ENCODE measurements at places on chromosomes 16 and 17.
A peak's percentile ranks its signal among the peaks of the same experiment; 100 is the strongest.

GRCh38 chr17:37111329-37111728, 162.6 kb downstream of the AATF start:
- DNase-seq: no peak

GRCh38 chr16:20310421-20311395, 16.6 kb downstream of the GP2 start:
- no peak for DNase-seq

GRCh38 chr17:70271200-70271599, 101.9 kb downstream of the KCNJ2 start:
- DNase-seq: no peak

- DNase-seq: no peak
Measured at GRCh38 chr16:51302042-51302441, 151.0 kb upstream of the SALL1 start.

DNA sequence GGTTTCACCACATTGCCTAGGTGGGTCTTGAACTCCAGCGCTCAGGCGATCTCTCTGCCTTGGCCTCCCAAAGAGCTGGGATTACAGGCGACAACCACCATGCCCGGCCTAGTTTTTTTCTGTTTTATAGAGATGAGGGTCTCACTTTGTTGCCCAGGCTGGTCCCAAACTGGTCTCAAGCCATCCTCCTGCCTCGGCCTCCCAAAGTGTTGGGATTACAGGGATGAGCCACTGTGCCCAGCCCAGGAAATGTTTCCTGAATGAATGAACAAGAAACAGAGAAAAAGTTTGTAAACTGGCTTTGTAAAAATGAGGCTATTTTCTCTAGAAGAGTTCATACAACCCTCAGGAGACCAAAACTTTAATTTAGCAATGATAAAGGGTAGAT, 68.0 kb downstream of the WWP2 start:
- DNase-seq: no peak

- DNase-seq: no peak
Measured at GRCh38 chr16:79991969-79992368, 391.4 kb upstream of the MAF start.

- peak; percentile 1 for DNase-seq
Measured at GRCh38 chr16:734981-735881, 5.6 kb downstream of the CIAO3 start.

DNA sequence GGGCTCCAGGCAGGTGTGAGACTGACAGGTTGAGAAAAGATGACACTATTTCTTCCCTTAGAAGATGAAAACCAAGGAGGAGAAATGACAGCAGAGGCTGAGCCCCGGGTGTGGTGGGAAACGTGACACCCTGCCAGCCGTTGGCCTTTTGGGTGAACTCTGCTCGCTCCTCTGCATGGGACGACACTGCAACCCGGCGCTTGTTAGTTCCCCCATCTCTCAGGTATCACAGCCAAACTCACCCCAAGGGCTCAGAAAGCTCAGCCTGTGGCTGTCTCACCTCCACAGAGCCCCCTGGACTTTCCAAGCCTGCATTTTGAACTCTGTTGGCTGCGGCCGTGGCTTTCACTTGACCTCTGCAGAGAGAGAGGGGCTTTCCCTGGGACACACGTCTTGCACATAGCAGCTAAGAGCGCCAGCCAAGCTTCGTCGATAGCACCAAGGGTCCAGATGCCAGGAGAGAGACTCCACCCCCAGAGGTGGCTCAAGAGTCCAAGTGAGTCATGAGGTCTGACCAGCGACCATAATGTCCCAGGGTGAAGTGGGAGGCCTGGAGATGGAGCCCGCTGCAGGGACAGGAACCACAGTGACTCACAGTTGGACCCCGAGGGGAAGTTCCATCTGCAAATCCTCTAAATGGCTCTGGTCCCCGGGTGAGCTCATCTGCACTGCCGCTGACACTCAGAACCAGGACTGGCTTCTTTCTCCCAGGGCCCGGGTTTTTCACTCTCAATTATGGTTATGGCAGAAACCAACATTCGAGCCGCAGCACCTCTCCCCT, 301.9 kb downstream of the SOX9 start:
- no peak for DNase-seq

GRCh38 chr16:84979516-84979915, 31.8 kb downstream of the ZDHHC7 start:
- no peak for DNase-seq

DNA sequence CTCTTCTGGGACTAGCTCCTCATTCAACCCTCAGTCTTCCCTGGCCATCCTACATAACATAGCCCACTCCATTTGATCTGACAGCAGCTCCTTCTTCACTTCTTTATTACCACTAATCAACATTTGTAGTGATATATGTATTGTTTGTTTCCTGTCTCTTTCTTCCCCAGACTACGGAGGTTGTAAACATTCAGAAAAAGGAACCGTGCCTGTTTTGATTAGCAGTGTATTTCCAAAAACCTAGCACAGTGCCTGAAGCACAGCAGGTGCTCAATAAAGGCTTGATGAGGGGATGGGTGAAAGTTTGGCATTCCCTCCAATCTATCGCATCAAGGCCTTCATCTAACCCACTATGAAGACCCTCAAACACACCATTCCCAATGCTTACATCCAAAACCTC, 150.8 kb downstream of the XYLT1 start:
- no peak for DNase-seq

GRCh38 chr17:80253631-80254395, 6.8 kb upstream of the RNF213 start:
- no peak for DNase-seq

GRCh38 chr17:51796026-51796425, 362.5 kb downstream of the CA10 start:
- DNase-seq: no peak

GRCh38 chr17:17401271-17401781, 75.5 kb upstream of the MED9 start:
- no peak for DNase-seq

- DNase-seq: no peak
Measured at GRCh38 chr17:83196024-83196365, 116.6 kb downstream of the METRNL start.

- DNase-seq: no peak
Measured at GRCh38 chr17:68089881-68090280, 54.3 kb downstream of the KPNA2 start.

- DNase-seq: no peak
Measured at GRCh38 chr17:57210224-57210553, 46.1 kb upstream of the MSI2 start.

DNA sequence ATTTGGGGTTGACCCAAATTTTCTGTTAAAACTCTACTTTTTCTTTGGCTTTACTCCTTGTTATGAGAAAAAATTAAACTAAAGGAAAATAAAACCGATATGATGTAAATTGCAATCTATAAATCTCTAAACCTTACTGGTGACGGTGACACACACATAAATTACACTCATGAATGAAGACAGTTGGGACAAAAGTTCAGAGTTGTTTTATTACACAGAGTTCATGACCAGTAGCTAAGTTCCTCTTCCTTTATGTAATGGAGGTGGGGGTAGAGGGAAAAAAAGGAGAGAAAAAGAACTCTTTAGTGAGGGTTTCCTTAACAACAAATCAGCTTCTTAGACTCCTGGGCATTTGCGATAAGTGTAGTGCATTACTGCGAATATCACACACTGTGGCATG, 220.7 kb downstream of the KCNJ2 start:
- no peak for DNase-seq

GRCh38 chr17:60173304-60173819, 23.6 kb downstream of the CA4 start:
- DNase-seq: no peak

DNA sequence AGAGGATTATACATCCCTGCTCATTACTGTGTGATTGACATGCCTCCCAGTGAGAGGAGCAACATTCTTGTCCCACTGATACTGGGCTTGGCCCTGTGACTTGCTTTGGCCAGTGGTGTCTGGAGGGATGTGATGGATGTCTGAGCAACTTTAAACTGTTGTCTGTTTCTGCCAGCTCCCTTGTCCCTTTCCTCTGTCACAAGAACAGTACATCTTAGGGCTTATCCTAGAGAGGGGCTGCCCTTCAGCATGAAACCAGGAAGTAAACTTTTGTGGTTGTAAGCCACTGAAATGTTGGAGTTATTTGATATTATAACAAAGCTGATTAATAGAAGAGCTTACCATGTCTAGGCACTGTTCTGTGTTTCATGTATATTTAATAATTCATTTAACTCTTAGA, 82.9 kb upstream of the GPRC5B start:
- DNase-seq: no peak

DNA sequence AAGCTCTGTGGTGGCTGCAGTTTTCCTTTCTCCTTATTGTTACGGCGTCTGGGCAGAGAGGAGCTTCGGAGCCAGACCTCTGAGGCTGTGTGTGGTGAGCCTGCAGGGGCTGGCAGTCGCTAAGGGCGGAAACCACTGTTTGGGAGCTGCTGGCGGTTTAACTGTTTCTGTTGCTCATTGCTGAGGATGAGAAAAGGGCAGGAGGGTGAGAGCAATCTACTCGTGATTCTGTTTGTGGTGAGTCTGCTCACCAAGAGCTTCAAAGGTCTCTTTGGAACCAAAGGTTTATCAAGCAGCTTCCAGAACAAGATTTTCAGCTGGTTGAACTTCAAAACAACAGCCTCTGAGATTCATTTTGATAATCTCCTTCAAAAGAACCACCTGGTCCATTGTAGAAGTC, 143.9 kb downstream of the ANKFN1 start:
- DNase-seq: no peak

- no peak for DNase-seq
Measured at GRCh38 chr16:17748044-17748719, 277.4 kb upstream of the XYLT1 start.

DNA sequence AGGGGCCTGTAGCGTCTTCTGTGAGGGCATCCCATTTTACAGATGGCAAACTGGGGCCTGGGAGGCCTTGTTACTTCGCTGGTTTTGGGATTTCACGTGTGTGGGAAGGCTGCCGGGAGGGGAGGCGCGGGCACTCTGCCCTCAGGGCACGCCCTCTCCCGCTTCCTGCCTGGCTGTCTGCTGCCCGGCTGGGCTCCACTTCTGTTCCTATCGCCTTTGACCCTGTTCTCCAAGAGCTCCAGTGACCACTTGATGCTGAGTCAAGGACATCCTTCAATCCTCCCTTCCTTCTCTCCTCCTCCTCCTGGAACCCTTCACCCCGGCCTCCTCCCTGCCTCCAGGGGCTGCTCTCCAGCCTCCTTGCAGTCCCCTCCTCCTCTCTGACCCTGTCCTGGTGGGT, 16.0 kb downstream of the SPNS3 start:
- no peak for DNase-seq

DNA sequence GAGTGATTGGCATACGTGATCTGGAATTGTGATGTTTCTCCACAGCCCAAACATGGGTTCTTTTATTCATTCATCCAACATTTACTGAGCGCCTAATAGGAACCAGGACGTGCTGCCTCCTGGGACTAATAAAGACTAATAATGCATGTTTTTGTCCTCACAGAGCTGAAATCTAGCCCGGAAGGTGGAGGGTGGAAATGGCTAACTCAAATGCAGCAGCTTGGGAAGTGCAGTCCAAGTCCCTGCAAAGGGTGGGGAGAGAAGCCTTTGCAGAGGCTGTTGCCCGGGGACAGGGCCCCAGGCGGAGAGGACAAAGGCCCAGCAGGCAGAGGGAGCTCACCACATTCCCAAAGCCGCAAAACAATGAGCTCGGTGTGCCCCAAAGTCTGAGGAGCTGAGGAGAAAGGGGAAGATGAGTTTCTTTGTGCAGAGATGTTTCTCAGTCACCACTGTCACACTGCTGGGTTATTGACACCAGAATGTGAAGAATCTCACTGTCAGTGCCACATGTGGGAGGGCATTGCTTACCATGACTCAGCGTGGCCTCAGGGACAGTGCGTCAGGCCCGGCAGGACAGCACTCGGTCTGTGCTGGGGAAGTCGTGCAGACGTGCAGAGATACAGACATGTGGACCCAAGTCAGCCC, 118.2 kb upstream of the CHMP6 start:
- no peak for DNase-seq

DNA sequence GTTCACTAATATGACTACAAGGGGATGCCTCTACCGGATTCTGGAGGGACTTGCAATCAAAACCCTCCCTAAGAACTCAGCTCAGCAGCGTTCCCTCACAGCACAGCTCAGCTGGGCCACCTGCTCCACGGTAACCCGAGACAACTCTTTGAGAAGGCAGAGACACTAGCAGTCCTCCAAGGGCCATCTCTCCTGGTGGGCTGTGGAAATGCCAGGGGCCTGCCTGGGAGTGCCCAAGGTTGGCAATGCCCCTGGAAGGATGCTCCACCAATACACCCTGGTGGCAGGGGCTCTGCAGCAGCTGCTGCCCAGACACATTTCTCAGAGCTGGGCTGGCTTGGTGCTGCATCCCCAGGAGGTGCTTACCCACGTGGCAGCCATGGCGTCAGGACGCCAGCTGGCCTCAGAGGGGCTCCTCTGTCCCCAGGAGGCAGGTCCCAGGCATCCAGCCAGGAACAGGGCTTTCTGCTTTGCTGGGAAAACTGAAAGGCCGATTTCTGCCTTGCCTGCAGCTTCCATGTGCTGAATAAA, 16.5 kb downstream of the CDIP1 start:
- no peak for DNase-seq

DNA sequence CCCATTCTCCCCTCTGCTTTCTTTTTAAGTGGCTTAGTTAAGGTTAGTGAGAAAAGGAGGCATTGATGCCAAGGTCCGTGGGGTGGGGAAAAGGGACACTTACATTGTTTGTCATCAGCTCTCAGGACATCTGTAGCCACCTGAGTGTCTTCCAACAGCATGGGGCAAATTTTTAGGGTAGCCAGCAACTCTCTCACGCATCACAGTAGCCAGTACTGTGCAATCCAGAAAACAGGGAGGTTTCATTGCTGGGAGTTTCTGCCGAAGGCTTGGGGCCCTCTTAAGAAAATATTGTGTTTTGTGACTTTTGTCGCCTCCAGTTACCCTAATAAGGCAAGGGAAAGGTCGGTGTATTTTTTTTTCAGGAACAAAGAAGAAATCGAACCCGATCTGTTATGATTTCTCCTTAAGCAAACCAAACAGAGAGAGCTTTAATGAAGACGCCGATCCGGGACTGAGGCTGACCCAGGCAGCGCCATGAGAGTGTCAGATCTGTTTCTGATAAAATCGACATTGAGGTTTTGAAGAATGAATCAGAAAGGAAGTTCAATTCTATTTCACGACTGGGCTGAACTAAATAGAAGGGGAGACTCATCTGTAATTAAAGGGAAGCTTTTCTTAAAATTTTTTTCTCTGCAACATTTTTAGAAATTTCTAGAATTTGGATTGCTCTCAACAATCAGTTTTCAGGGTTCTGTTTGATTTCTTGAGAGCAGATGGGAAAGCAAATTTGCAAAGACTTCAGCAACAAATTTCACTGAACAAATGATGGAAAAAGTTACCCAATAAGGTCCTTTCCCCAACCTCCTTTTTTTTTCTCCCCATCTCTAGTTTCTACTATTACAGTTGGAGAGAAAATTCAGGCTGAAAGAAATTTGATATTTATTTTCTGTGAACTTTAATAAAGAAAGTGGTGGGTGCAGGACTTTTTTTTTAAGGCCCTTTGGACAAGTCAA, 144.7 kb upstream of the IRX3 start:
- DNase-seq: no peak

DNA sequence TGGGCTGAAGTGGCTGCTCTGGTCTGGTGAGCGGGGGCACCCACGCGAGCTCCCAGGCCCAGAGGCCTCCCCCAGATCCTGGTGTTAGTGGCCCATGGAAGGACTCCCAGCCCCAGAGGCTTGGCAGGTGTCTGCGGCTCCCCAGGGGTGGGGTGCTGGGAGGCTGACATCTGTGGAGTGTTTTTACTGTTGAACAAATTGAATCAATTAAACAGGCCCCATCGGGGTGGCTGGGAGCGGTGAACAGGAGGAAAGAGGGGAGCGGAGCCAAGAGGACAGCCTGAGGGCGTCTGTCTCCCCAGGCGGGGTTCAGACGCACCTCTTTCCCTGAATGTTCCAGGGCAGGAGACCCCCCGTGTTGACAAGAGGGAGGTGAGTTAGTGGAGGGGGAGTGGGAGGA, 29.9 kb downstream of the ACTG1 start:
- no peak for DNase-seq

Data from effector CD4-positive, alpha-beta T cell (primary cell).